Frontal cortex (tissue), 4 donors: ENCODE measurements at places on chromosomes 16 and 17.

DNA sequence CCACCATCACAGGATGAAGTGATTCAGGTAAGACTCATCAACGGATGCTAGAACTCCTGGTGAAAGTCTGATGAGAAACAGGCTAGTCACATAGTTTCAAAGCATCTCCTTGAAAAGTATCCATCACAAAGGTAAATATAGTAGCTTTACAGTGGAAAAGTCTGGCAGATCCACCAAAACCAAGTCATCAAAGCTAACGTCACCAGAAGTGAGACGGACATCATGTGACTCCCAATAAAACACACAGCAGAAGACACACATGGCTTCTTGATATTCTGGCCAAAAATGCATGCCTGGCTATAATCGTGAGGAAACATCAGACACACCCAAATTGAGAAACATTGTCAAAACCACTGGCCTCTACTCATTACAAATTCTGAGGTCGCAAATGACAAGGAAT is 17.9 kb upstream of the TRPV3 start:
- no peak for DNase-seq

DNA sequence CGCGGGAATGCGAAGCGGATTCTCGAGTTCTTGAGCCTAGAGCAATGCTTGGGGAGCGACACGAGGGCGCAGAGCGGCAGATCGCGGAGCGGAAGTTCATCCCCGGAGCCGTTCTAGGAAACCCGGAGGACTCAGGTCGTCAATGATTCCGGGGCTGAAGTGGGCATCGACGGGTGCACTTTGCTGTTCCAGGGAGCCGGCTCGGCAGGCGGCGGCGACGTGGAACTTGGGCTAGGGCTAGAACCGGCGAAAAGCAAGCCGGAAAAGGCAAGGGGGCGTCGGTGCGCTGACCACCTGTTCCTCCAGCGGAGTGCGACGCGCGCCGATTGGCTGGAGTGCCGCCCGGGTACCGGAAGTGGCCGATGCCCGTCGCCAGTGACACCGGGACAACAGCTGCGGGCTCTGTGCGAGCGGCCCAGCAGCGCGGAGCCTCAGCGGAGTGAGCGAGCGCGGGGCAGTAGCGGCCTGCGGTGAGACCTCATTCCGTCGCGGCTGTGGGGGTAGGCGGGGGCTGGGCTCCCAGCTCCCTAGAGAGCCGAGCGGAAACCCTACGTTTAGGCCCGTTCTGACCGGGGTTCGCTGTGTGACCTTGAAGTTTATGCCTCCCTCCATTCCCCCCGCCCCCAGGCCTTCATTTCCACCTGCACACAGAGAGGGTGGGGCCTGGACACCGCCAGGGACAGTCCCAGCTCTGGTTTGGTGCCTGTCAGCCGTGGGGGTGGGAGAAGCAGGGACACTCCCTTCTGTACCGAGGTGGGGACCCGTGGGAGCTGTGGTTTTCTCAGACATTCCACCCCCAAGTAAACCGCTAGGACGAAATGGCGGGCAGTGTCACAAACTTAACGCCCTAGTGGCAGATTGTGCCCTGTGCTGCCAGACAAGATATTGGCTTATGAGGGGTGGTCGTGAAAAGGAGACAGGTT is at the start of gene ZFP3:
ZFP3 (plus strand) TSS at position 362 of the 923 bp plus-strand sequence. CDS start 13,038 bp downstream, outside the sequence.
- peak; percentile 75 for DNase-seq

DNA sequence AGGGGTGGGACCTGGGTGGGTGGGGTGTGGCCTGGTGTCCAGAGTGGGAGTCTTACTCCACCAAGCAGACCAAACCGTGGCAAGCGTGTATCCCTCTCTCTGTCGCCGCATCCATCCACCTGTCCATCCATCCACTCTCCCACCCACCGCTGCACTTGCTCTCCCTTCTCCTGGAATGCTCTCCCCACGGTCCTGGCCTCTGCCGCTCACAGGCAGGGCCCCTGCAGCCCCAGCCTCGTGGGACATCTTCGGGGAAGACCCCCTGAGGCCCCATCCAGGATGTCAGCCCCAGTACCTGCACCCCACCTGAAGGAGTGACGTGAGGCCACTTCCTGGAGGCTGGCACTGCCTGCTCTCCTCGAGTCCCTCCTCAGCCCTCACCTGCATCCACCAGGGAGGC is 189.5 kb upstream of the GSE1 start:
- DNase-seq, result no peak

GRCh38 chr16:52547004-52547833 is at the start of gene TOX3:
Gene TOX3 (minus strand): TSS chr16:52547143. CDS start chr16:52546723, 420 bp downstream.
- peak; percentile 49 for DNase-seq

GRCh38 chr16:19757026-19757425 is 39.0 kb downstream of the IQCK start:
- DNase-seq, result no peak

DNA sequence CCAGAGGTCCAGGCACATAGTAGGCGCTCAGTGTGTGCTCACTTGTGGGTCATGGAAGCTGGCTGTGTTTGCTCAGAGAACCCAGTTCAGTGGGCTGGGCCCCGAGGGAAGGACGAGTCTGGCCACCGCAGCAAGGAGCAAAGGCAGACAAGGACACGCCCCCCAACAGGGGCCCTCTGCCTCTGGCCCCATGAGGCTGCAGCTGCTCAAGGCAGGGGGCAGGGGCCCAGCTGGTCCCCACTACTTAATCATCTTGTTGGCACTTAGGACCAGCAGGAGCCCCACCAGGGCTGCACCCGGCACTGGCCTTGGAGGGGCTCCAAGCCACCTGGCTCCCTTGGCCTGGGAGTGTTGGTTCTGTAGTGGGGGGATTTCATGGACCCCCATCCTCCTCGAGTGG is 16.1 kb downstream of the KCNJ12 start:
- no peak for DNase-seq

DNA sequence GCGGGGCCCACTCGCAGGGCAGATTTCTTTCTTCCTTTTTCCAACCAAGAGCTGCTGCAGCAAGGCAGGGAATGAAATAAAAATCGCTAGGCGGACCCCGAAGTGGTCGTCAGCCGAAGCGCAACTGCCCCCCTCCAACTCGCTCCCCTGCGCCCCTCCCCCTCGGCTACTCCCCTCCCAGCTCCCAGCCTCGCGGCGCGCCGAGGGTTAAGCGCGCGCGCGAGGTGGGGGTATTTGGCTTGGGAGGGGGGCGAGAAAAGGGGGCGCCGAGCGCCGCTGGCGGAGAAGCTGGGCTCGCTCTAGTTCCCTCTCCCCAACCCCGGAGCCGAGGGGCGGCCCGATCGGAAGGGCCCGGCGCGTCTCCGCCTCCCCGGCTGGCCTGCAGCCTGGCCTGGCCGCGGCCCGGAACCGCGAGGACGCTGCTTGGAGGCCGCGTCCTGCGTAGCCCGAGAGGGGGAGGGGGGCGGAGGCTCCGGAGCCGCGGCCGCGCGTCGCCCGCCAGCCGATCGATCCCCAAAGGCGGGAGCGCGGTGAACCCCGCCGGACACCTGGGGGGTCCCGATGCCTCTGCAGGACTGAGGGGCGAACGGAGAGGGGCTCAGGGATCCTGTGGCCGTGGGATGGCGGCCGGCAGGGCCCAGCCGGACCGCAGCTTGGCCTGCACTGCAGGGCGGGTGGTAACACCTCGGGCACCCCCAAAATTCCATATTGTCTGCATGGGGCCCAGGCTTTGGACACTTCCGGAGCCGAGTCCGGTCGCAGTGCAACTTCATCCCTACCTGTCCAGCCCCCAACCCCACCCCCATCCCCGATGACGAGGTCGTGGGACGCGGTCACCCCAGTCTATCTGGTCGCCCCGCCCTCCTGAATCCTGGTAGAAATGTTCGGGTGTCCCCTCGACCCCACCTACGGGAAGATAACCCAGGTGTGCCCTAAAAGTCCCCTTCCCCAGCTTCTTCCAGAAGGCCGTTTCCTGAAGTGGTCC is 4.9 kb upstream of the CBX4 start:
- DNase-seq, result peak; percentile 71

DNA sequence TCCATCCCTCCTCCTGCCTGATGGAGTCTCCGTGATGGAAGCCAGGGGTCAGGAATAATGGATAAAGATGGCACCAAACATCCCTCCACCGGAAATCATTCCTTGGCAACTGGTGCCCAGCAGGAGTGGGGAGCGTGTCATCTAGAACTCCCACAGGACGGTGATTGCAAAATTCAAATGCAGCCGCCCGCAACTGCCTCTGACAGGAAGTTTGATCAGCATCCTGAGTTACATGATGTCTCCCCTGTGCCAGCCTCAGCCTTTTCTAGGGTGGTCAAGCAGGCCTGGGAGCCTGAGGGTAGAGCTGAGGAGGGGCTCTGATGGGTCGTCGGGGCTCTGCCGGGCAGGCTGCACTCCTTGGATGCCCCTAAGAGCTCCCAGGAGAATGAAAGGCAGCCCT is 52.8 kb downstream of the GSG1L start:
- DNase-seq, result no peak

- no peak for DNase-seq
These were observed 10.3 kb downstream of the MYCBPAP start for GRCh38 chr17:50518384-50519023.

DNA sequence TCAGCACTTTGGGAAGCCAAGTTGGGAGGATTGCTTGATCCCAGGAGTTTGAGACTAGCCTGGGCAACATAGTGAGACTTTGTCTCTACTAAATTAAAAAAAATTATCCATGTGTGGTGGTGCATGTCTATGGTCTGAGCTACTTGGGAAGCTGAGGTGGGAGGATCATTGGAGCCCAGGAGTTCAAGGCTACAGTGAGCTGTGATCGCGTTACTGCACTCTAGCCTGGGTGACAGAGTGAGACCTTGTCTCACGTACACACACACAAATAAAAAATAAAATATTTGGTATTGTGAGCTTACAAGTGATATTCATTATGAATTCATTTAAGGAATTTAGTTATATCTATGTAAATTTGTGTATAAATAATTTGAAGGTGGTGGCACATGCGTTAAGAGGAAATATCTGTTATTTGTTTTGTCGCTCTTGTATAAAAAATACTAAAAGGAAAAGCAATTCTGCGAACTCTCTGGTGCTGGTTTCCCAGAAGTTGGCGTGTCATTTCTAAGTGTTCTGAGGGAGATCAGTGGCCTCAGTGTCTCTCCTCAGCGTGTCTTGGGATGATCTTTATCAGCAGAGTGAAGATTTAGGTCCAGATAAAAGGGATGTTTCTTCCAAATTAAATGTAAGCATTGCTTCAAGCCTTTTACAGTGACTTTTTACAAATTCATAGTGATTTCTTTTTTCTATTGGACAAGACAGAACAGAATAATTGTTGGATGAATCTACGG is 187.6 kb downstream of the FTO start:
- DNase-seq, result no peak

DNA sequence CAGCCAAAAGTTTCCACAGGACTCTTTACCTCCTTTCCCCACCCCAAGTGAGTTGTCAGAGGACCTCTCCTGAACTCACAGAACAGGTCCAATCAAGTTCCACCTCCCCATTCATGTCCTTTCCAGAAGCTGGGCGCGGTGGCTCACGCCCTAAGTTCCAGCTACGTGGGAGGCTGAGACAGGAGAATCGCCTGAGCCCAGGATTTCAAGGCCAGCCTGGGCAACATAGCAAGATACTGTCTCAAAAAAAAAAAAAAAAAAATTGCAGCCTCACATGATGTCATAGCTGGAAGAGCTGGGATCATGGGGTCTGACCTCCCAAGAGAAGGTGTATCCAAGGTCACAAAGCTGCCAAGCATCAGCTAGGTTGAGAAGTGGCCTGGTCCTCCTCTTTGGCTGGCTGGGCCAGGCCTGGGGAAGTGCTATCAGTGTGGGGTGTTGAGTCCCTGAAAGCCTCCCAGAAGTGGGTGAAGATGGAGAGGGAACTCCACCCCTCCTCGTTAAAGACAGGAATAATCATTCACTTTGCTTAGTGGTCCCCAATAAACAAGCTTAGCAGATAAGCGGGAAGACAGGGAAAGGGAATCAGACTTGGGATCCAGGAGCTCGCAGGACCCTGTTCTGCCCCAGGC is 5.5 kb upstream of the MNT start:
- no peak for DNase-seq

DNA sequence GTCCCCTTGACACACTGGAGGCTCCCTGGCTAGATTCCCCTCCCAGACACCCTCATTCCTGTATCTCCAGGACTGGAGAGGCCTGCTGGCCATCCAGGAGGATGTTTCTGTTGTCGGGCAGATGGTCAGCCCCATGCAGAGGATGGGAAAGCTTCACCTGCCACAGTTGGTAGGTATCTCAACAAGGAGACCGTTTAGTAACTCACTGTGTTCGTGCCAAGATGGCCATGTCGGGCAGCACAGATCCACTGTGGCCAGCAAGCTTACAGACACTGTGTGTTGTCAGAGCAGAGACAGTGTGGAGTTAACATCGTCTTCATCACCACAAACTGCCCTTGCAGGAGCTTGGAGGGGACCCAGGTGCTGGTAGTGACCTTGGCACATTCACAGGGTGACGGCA is 390.9 kb downstream of the SEC14L1 start:
- DNase-seq, result no peak

- DNase-seq, result no peak
These were observed 46.2 kb downstream of the TUBD1 start for GRCh38 chr17:59846394-59847165.

- DNase-seq, result no peak
These were observed 180.5 kb upstream of the TOX3 start for GRCh38 chr16:52727441-52727840.

GRCh38 chr17:39270923-39271322 is 45.2 kb upstream of the STAC2 start:
- DNase-seq, result no peak

- no peak for DNase-seq
These were observed 656 bp upstream of the GEMIN4 start for GRCh38 chr17:752620-753219.

DNA sequence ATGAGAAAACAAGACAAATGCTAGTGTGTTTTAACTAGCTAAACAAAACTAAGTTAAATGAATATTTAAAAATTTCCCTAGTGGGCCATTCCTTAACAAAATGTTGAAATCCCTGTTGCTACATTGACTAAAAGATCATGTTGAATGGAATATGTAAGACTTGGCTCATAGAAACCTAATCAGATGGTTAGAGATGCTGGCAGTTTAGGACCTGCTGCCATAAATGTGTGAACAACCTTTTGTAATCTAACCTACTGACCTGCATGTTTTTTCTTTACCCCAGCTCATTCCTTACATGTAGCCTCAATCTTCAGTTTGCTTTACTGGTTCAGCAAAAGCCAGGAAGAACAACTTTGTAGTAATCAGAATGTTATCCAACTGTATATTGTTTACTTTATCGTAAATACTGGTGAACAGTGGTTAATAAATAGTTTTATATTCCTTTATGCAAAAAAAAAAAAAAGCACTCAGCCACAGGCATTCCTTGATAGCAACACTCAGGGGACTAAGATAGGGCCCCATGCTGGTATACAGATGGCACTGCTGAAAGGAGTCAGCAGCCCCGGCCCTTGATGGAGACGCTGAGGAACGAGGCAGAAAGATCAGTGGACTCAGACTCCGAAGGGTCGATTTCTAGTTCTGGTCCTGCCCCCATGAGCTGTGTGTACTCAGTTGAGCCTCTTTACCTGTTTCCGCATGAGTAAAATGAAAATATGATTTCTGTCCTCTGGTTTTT is 78.2 kb downstream of the MARF1 start:
- DNase-seq, result no peak

GRCh38 chr17:27290916-27291598 is 2.9 kb upstream of the WSB1 start:
- no peak for DNase-seq
